Nephron progenitor cell (in vitro differentiated cells): ENCODE measurements at places on chromosomes 1 and 21.

DNA sequence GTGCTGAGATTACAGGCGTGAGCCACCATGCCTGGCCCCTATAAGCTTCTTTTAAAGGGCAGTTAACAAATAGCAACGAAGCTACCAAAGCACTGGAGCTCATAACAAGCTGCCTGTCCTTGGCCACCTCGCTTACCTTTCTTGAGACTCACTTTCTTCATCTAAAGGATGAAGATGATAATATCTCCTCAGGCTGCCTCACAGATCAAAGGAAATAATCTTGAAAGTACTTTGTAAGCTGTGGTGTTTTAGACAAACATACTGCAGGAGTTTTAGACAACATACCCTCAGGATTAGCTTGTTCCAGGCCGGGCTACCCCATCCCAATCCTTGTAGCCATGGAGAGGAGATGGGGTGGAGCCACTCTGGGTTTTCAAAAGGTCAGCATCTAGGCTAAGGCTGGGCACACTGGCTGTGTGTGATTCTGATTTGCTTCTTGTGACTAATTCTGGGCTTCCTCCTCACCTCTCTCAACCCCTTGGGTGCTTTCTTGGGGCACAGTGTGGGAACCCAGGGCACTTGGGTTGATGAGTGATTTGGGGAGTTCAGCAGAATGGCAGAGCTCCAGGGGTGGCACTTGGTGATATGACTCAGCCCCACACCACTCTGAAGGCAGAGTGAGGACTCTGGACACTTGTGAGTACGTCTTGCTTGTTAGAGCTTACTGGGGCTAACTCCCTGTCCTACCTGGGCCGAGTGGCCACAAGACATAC is 5.2 kb downstream of the GPR25 start:
- no peak overlapping the region for H3K27ac ChIP-seq
- H3K27me3 ChIP-seq = peaks cover 12% of the 10 kb centered on the region
- H3K4me1 ChIP-seq = peaks cover 17% of the 10 kb centered on the region
- H3K4me3 ChIP-seq = no peak overlapping the region
- DNase-seq = no peak

DNA sequence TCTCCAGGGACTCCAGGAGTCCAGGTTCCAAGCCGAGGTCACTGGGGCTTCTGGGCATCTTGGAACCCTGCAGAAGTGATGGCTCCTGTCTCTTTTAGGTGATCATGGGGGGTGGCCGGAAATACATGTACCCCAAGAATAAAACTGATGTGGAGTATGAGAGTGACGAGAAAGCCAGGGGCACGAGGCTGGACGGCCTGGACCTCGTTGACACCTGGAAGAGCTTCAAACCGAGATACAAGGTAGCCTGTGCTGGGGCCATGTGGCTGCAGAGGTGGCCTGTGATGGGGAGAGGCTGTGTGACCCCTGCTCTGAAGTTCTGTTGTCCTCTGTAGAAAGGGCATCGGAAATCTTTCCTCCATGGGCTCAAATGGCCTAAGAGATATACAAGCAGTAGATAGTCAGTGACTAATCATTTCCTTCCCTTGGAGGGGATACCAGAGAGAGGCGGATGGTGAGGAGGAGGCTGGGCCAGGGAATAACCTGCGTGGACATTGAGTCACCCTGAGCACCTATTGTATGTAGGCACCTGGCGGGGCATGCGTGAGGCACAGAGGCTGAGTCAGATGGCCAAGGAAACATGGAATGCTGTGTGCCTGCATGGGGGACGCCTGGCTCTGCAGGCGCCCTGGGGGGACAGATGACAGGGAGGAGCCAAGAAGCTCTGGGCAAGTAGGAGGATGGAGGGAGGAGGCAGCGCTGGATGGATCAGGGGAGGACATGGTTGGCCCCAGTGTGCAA is 59.0 kb downstream of the ALPL start:
- DNase-seq = no peak
- H3K4me1 ChIP-seq = peaks cover 64% of the 10 kb centered on the region
- H3K27me3 ChIP-seq = peaks cover 9% of the 10 kb centered on the region
- H3K36me3 ChIP-seq = no peaks in the 10 kb centered on the region

DNA sequence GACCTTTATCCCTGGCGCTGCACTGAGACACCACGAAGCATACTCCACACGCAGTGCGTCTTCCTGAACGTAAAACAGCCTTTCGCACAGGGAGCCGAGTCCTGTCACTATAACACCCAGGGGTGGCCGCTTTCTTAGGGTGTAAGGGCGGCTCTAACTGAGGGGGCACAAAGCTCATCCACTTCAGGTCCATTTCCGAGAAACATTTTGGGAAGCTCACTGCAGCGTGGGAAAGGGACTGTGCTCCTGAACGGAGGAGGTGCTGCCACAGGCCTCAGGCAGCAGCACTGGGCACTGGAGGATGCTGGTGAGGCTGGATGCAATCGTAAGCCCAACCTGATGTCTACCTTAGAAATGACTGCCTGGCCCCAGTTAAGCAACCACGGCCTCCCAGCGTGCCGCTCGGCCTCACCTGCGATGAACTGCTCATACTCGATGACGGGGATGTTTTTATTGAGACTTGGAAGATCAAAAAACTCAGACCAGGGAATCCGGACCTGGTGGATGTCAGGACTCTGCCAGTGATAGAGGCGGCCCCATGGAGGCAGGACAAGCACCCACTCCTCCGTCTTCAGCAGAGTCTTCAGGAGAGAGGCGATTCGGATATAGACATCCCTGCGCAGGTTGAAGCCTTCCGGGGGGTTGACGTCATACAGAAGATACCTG is 2.3 kb downstream of the POFUT2 start:
- H3K27ac ChIP-seq = peak overlapping the region; percentile 19
- no peaks in the 10 kb centered on the region for H3K27me3 ChIP-seq
- H3K4me3 ChIP-seq = peak overlapping the region; percentile 69
- peaks cover 20% of the 10 kb centered on the region for H3K4me1 ChIP-seq
- DNase-seq = no peak

GRCh38 chr1:22064751-22065402 is 12.4 kb downstream of the CDC42 start:
- DNase-seq = no peak
- H3K4me3 ChIP-seq = no peak overlapping the region
- peaks cover 25% of the 10 kb centered on the region for H3K4me1 ChIP-seq
- H3K27ac ChIP-seq = no peak overlapping the region
- H3K27me3 ChIP-seq = no peaks in the 10 kb centered on the region
- peaks cover 70% of the 10 kb centered on the region for H3K36me3 ChIP-seq

- no peak overlapping the region for H3K4me3 ChIP-seq
- DNase-seq = peak; percentile 70
- peaks cover 17% of the 10 kb centered on the region for H3K4me1 ChIP-seq
- peaks cover 16% of the 10 kb centered on the region for H3K27me3 ChIP-seq
Measured at GRCh38 chr1:55378582-55378981, 163.4 kb upstream of the USP24 start.

- H3K27me3 ChIP-seq = peaks cover 7% of the 10 kb centered on the region
- H3K4me3 ChIP-seq = no peak overlapping the region
- no peak for DNase-seq
- H3K4me1 ChIP-seq = peaks cover 42% of the 10 kb centered on the region
- H3K36me3 ChIP-seq = peaks cover 18% of the 10 kb centered on the region
Measured at GRCh38 chr21:36791695-36792470, 93.0 kb downstream of the SIM2 start.

DNA sequence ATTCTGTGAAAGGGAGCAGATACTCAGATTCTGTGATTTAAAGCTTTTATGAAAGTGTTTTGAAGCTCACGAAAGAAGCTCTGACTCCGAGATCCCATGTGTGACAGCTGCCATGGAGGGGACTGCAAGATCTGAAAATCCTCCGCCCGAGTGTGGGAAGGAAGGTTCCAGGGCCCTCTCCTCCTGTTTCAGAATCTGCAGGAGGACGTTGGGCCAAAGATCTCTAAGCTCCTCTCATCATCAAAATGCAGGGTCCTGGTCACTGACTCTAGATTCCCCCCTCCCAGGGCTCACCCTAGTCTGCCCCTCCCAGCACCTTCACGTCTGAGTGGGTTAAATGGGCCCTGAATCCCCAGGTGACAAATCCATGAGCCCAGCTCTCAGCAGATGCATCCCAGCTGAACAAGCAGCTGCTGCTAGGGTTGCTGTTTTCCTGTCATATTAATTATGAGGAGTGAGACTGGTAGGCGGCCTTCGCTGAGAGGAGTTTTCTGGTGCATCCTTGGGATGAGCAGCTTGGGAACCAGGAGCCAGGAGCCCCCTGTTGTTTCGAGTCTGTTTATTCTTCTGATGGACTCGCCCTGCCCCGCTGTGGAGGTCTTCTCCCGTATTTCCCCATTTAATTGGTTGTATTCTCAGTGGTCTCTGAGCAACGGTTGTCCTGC is 402.0 kb downstream of the MATN1 start:
- peaks cover 7% of the 10 kb centered on the region for H3K27me3 ChIP-seq
- no peaks in the 10 kb centered on the region for H3K36me3 ChIP-seq
- no peak for DNase-seq
- no peak overlapping the region for H3K27ac ChIP-seq
- no peak overlapping the region for H3K4me3 ChIP-seq

- no peaks in the 10 kb centered on the region for H3K27me3 ChIP-seq
- DNase-seq = no peak
- peak overlapping the region; percentile 93 for H3K4me3 ChIP-seq
- peak overlapping the region; percentile 89 for H3K27ac ChIP-seq
Measured at GRCh38 chr1:153919876-153920852, 2.6 kb downstream of the GATAD2B start.

DNA sequence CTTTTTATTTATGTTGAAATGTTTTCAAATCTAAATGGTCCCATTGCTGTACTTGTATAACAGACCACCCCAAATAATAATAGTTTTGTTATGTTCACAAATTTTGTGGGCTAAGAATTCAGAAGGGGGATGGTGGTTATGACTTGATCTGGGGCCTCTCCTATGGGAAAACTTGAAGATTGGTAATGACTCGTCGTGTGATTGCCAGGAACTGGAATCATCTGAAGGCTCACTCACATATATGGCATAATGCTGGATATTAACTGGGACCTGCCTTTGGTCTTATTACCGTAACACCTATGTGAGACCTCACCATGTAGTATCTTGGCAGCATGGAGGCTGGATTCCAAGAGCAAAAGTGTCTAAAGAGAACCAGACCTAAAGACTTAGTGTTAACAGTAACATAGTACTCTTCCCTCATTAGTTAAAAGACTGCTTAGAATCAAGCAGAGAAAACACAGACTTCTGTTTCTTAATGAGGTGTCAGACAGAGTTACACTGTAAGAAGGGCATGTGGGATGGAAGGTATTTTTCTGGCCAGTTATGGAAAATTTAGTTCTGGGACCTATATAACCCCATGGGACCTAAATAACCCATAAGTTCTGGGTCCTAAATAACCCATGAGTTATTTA is 11.9 kb downstream of the LYPLAL1 start:
- H3K4me3 ChIP-seq = no peak overlapping the region
- H3K27me3 ChIP-seq = no peaks in the 10 kb centered on the region
- peaks cover 54% of the 10 kb centered on the region for H3K36me3 ChIP-seq
- H3K4me1 ChIP-seq = peaks cover 15% of the 10 kb centered on the region
- no peak overlapping the region for H3K27ac ChIP-seq
- no peak for DNase-seq

DNA sequence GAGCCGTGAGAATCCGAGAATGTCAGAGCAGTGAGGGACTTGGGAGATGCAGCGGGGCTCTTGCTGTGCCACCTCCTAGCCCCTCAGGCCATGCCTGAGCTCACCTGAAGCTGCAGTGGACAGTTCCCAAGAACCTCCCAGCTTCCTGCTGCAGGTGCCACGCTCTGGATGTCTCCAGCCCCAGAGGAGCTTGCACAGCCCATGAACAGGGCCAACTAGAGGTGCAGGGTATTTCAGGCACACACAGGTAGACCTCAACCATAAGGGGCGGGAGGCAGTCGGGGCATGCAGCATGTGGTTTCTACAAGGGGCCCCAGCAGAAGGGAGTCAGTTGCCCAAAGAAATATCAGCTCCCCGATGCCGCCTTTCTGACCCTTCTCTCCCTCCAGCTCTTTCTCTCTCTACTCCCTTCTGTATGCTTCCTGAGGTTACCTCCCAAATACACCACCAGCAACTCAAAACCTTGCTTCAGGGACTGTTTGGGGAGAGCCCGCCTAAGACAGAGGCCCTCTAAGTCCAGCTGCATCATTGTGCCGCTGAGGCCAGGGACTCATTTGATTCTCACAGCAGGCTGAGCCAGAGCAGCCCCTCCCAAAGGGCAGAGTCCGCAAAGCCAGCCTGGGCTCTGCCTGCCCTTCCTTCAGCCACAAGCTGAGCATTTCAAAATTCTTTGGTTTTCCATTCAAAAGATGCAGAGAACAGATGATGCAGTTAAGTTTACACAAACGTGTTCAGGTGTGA is 209.8 kb downstream of the MATN1 start:
- no peak overlapping the region for H3K27ac ChIP-seq
- no peaks in the 10 kb centered on the region for H3K36me3 ChIP-seq
- H3K4me1 ChIP-seq = peaks cover 45% of the 10 kb centered on the region
- H3K27me3 ChIP-seq = peaks cover 8% of the 10 kb centered on the region

- DNase-seq = no peak
- H3K4me1 ChIP-seq = peaks cover 17% of the 10 kb centered on the region
- no peak overlapping the region for H3K27ac ChIP-seq
- peaks cover 9% of the 10 kb centered on the region for H3K27me3 ChIP-seq
- no peaks in the 10 kb centered on the region for H3K36me3 ChIP-seq
Measured at GRCh38 chr1:17187051-17187450, 17.9 kb upstream of the PADI1 start.

GRCh38 chr1:27887215-27888021 is 15.1 kb downstream of the THEMIS2 start:
- no peak for DNase-seq
- H3K27ac ChIP-seq = no peak overlapping the region
- H3K36me3 ChIP-seq = peaks cover 30% of the 10 kb centered on the region
- H3K4me1 ChIP-seq = peaks cover 34% of the 10 kb centered on the region
- H3K27me3 ChIP-seq = peaks cover 4% of the 10 kb centered on the region

DNA sequence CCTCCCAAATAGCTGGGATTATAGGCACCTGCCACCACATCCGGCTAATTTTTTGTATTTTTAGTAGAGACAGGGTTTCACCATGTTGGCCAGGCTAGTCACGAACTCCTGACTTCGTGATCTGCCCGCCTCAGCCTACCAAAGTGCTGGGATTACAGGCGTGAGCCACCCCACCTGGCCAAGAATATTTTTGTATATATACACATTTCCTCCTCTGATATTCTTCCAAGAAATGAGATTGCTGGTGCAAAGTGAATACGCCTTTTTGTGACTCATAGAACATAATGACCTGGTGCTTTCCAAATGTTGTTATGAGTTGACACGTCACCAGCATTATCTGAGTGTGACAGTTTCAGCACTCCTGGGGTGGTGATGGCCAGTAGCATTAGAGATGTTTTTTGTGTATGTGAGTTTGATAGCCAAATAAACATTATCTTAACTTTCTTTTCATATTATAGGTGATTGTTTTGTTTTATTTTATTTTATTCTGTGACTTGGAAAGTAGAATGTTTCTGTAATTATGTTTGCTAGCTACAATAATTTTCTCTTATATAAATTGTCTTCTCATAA is 54.9 kb downstream of the KCNK1 start:
- H3K36me3 ChIP-seq = no peaks in the 10 kb centered on the region
- no peak for DNase-seq
- no peak overlapping the region for H3K27ac ChIP-seq

GRCh38 chr1:162397039-162397448 is 14.9 kb downstream of the SH2D1B start:
- no peak for DNase-seq
- no peak overlapping the region for H3K27ac ChIP-seq
- no peak overlapping the region for H3K4me3 ChIP-seq
- H3K36me3 ChIP-seq = no peaks in the 10 kb centered on the region
